ENCODE measurements at places on chromosomes 6 and 20.
A peak's percentile ranks its signal among the peaks of the same experiment; 100 is the strongest.

DNA sequence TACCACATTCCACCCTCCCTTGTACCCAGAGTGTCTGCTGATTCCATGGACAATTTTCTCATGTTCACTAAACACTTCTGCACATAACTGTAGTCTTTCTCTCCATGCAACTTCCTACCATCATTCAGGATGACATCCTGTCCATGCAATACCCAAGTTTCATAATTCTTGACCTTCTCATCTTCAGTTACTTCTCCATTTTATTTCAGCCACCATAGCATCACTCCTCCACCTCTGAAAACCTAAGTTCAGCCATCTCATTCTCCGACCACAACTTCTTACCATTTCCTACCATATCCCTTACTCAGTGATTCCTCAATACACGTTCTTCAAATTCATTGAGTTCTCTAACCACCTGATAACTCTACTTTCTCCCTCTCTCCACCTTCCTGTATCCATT is 216.5 kb upstream of the TENT5A start:
- no peak for DNase-seq

GRCh38 chr6:141736104-141736503 is 396.6 kb upstream of the GJE1 start:
- DNase-seq = no peak

- no peak for DNase-seq
Observed at GRCh38 chr6:156009656-156010055, 554.0 kb upstream of the NOX3 start.

- no peak for DNase-seq
Observed at GRCh38 chr20:542777-543368, 717 bp downstream of the CSNK2A1 start.

GRCh38 chr20:10466325-10466724 is 31.2 kb downstream of the SLX4IP start:
- no peak for DNase-seq

DNA sequence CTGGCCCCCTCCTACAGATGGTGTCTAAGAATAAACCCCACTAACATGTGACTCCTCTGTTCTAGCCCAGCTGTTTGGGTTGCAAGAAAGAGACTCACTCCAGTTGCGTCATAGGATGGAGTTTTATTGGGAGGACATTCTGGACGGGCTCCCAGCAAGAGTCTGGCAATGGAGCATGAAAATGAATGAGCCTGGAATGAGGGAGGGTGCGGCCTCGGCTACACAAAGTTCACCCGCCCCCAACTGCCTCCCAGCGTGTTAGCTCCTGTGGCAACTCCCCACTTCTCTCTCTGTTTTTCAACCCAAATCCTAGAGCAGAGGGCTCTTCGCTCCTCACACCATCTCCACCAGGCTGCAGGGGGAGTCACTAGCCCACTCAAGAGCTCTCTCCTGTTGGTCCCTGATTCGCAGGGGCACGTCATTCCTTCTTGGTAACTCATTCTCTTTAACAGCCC is 5.1 kb upstream of the ADAM33 start:
- DNase-seq = peak; percentile 83

GRCh38 chr6:118277631-118278030 is 270.5 kb upstream of the PLN start:
- no peak for DNase-seq

GRCh38 chr6:2477666-2478065 is 232.3 kb upstream of the GMDS start:
- DNase-seq = no peak

GRCh38 chr20:36308353-36308752 is 2.2 kb downstream of the DLGAP4 start:
- no peak for DNase-seq

- DNase-seq = no peak
Observed at GRCh38 chr20:25320035-25320800, 70.4 kb downstream of the ABHD12 start.

GRCh38 chr6:125423047-125423446 is 121.3 kb upstream of the HDDC2 start:
- DNase-seq = no peak

DNA sequence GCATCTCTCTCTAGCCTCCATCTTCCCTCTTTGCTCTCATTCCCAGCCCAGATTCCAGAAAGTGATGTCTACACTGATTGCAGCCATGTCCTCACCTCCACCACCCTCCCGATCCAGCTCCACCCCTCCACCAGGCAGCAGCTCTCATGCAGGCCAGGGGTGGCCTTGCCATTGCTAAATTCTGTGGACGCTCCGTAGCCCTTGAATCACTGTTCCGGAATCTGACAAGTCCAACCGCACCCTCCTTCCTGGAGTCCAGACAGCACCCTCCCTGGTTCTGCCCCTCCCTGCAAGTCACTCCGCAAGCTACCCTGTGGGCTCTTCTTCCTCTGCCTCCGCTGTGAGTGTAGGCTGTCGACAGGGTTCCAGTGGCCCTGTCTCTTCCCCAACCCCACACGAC is 26.2 kb downstream of the TNXB start:
- no peak for DNase-seq

- DNase-seq = no peak
Observed at GRCh38 chr6:115830895-115831294, 229.8 kb downstream of the FRK start.

GRCh38 chr20:61433816-61434215 is 181.8 kb downstream of the CDH4 start:
- DNase-seq = no peak

DNA sequence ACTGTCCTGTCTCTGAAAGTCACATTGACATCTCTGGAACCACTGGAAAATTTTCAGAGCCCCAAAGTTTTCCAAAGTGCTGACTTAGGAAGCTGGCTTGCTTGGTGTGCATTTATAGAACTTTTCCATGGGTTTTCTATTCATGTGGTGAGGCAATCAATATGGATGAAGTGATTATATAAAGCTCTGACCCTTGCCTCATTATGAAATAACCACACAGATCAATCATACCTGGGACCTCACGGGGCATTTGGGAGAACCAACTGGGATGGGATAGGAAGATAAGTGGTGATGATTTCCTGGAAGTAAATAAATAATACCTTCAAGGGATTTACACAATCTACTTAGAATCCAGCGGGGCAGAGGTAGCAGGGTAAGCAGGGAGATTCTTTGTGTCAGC is 22.9 kb upstream of the SIM1 start:
- no peak for DNase-seq

GRCh38 chr6:45212976-45213375 is 115.2 kb upstream of the RUNX2 start:
- no peak for DNase-seq

- DNase-seq = no peak
Observed at GRCh38 chr6:112560651-112561050, 213.5 kb downstream of the RFPL4B start.

GRCh38 chr6:108453601-108454185 is 107.0 kb upstream of the FOXO3 start:
- DNase-seq = no peak

DNA sequence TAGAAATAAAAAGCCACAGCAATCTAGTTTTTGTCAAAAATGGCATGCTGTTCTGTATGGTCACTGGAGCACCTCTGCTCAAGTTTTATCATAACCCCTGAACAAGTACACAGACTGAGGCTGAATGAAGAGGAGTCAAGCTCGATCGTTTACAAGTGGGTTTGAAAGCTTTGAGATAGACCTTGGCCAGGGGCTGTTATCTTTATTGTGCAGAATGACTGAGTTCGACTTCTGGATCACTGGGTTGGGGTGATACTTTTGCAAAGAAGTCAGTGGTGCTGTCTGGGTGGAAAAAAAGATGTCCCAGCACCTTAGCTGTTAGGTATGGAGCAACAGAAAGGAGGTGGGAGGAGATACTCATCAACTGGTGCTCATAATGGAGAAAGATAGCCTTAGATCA is 446.0 kb downstream of the HACE1 start:
- DNase-seq = no peak

- peak; percentile 29 for DNase-seq
Observed at GRCh38 chr6:156686301-156686994, 90.7 kb upstream of the ARID1B start.

- DNase-seq = no peak
Observed at GRCh38 chr6:51842804-51843378, 244.5 kb downstream of the PKHD1 start.

- DNase-seq = no peak
Observed at GRCh38 chr6:19279273-19279684, 557.9 kb upstream of the ID4 start.

- no peak for DNase-seq
Observed at GRCh38 chr6:125944434-125944816, 12.1 kb upstream of the HINT3 start.

DNA sequence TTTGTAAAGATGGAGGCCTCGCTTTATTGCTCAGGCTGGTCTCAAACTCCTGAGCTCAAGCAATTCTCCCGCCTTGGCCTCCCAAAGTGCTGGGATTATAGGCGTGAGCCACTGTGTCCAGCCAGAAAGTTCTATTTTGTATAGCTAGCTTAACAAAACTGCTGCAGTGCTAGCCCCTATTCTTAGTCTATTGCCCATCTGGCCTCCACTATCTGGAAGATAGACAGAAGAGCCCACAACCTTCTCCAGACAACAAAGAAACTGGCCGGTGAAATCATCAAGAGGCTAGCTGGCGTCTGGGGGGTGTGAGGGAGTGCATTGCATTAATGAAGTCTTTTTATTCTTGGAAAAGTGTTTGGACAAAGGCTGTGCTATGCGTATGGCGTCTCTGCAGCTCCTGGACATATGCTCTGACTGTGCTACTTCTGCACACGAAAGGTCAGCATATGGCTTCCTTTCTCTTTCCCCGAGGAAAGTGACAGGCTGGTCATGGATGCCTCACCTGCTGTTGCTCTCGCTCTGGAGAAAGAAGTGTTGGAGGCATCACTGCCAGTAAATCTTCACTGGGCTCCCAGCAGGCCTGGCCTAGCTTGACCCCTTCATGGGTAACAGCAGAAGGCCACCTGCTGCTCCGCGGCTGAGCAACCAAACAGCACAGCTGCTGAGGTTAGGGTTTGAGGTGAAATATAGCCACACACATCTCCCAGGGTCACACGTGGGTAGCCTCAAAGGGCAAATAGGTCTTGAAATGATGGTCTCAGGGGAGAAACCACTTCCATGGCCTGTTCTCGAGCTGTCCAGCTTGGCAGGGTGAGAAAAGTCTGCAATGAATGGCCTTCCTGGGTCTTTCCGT is 95.1 kb upstream of the IYD start:
- no peak for DNase-seq

DNA sequence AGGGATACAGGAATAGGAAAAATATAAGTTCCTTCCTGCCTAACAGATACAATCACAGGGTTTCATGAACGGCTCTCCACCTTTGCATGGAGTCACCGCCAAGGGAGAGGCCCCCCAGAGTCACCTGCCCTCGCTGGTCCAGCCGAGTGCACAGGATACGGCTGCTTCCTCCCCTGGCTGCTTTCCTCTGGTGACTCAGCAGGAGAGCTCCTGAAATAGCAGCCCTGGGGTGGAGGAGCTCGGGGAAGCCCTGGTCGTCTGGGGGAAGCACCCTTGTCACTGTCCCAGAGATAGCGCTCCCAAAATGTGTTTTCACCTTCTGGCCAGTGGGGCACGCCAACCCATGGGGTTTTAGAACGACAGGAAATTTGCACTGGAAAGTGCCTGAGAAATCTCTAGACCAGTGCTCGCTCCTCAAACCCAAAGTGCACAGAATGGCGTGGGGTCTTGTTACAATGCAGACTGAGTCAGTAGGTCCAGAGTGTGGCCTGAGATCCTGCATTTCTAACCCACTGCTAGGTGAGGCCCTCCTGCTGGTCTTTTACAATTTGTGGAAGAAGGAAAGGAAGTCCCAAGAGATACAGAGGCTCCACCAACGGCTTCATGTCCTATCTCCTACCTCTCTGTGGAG is 35.9 kb upstream of the FAM50B start:
- DNase-seq = no peak

GRCh38 chr20:36085686-36086267 is 68.8 kb upstream of the EPB41L1 start:
- peak; percentile 30 for DNase-seq

DNA sequence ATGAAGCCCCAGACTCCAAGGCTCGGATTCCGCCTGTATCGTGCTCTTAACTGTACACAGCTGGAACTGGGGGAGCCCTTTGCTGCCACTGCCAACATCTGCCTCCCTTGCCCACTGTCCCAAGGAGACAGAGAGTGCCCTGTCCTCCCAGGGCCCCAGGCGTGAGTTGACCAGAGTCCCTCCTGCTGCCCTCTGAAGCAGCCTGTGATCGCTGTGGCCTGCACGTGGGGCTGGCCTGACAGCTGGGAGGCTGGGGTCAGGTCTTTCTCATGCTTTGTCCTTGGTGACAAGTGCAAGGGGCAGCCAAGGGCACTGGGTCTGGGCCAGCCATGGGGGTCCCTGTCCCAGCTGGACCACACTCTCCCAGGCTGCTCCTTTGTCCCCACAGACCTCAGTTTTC is 44.3 kb downstream of the KIAA1755 start:
- DNase-seq = no peak

DNA sequence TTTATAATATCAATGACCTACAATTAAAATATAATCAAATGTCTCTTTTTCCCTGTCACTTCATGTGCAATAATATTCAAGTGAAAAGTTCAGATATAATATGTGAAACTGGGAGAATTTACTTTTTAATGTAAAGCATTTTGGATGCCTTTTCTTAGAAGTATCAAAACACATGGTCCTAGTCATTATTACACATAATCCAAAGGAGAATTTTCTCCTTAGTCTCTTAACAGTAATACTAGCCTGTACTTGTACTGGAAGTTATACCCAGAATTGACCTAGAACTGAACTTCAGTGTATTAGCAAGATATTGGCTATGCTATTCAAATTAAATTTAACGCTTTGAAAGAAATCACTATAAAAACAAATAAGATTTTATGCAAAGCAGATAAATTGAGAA is 842.6 kb upstream of the MANEA start:
- no peak for DNase-seq

DNA sequence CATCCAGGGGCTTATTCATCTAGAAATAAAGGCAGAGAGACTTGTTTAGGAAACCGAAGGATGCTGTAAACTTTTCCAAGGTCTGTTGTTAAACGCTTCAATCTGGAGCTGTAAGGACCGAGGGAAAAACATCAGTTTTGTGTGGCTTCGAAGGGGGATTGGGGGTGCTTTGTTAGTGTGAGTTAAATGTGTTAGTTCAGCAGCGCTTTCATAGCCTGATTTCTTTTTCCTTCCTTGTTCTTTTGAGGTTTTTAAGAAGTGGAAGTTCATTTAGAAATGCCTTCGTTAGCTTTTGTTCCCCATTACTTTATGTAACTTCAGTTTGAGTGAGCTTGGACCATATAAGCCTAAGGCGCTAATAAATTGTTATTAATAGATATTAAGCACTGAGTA is 1.5 kb downstream of the ANKS1A start:
- DNase-seq = no peak

GRCh38 chr6:140437619-140438345 is 1063.3 kb upstream of the CITED2 start:
- no peak for DNase-seq

DNA sequence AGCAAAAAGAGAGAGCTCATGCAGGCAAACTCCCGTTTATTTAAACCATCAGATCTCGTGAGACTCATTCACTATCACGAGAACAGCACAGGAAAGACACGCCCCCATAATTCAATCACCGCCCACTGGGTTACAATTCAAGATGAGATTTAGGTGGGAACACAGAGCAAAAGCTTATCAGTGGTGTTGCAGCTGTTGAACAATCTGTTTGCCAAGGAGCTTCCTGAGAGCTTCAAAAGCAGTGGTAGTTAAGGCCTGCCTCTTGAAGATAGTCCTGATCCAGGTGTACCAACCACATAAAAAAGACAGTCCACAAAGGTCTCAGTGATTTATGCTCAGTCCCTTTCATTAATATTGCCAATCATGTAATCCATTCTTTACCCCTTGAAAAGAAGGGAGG is 269.4 kb upstream of the IRAK1BP1 start:
- no peak for DNase-seq
